ENCODE measurements at places on chromosomes 6 and 20.

GRCh38 chr6:121506761-121507754 is 71.6 kb downstream of the GJA1 start:
- no peak for DNase-seq

GRCh38 chr6:125203395-125203794 is 49.8 kb downstream of the TPD52L1 start:
- DNase-seq, result no peak

DNA sequence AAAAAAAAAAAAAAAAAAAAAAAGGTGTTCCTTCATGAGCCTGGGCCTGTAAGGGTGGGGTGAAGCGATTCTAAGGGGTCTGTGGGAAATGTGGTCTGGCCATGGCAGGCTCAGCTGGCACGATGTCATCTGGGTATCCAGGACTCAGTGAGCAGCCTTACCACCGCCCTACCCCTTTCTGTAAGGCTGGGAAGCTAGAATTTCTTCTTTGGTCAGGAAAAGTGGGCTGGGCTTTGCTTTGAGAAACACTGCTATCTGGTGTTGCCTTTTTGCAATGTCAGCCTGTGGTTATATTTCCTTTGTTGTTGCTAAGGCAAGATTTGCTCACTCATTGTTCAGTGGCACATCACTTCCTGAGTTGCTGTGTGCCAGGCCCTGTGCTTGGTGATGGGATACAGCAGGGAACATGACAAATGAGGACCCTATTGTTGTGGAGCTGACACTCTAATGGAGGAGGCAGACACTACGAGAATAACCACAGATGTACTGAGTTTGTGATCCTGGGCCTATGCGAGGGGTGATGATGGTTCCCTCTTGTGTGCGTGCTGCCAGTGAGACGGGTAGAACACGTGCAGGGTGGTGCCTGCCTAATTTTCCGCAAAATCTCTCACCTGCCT is 45.9 kb upstream of the ZNFX1 start:
- DNase-seq, result no peak

DNA sequence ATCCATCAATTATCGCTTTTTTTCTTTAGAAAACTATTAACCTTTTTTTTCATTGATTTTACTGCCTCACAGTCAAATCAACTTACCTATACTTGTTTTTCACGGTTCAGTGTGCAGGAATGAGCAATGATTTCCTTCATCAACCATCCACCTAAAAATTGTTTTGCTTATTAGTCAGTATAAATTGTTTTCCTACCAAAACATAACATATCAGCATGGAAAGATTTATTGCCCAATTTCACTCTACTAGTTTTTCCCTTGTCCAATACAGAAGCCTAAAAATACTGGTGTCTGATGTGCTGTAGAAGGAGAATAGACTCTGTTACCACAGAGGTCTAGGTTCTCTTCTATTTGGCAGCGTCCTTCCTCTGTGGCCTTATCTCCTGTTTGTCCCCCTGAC is 558.2 kb upstream of the CITED2 start:
- DNase-seq, result no peak

- DNase-seq, result peak; percentile 52
Observed at GRCh38 chr20:35368666-35369423, 42.9 kb downstream of the UQCC1 start.

GRCh38 chr6:144075875-144076274 is 19.5 kb downstream of the SF3B5 start:
- no peak for DNase-seq

DNA sequence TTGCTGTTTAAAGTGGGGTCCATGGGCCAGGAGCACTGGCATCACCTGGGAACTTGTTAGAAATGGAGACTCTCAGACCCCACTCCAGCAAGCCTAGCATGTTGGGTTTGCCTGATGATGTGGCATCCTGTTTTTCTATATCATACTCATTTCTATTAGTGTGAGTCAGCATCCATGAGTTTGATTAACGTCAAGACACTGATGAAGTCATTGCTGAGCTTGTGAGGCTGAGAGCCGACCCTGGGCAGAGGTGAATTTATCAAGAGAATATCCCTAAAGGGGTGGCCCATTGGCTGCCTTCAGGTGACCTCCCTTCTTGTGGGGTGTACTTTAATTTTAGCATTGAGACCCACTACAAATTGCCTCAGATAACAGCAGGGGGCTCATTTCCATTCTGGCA is 43.4 kb upstream of the RNF144B start:
- no peak for DNase-seq

DNA sequence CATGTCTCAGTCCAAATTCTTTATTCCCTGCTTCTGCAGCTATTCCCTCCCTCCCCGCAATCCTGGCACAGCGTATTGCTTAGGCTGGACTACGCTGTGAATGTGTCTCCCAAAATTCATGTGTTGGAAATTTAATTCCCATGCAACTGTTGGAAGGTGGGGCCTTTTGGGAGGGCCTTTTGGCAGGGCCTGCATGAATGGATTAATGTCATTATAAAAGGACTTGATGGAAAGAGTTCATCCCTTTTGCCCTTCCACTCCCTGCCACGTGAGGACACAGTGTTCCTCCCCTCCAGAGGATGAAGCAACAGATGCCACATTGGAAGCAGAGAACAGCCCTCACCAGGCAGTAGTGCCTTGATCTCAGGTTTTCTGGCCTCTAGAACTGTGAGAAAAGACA is 20.4 kb upstream of the NOTCH4 start:
- no peak for DNase-seq

DNA sequence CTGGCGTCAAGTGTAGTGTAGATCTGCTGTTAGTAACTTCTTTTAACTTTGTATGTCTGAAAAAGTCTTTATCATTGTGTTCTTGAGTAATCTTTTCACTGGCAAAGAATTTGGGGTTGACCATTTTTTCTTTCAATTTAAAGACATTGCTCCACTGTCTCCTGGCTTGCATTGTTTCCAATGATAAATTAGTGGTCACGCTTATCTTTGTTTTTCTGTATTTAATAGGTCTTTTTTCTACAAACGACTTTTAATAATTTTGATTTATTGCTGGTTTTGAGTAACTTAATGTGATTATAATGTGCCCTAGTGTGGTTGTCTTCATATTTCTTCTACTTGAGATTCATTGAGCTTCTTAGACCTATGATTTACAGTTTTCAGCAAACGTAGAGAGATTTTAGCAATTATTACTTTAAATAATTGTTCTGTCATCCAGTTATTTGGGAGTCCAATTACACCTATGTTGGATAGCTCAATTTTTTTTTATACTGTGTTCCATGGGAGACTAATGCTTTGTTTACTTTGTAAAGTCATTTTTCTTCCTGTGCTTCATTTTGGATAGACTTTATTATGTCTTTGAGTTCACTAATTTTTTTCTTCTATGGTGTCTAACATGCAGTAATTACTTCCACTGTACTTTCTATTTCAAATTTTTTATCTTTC is 38.3 kb upstream of the HEY2 start:
- DNase-seq, result no peak

DNA sequence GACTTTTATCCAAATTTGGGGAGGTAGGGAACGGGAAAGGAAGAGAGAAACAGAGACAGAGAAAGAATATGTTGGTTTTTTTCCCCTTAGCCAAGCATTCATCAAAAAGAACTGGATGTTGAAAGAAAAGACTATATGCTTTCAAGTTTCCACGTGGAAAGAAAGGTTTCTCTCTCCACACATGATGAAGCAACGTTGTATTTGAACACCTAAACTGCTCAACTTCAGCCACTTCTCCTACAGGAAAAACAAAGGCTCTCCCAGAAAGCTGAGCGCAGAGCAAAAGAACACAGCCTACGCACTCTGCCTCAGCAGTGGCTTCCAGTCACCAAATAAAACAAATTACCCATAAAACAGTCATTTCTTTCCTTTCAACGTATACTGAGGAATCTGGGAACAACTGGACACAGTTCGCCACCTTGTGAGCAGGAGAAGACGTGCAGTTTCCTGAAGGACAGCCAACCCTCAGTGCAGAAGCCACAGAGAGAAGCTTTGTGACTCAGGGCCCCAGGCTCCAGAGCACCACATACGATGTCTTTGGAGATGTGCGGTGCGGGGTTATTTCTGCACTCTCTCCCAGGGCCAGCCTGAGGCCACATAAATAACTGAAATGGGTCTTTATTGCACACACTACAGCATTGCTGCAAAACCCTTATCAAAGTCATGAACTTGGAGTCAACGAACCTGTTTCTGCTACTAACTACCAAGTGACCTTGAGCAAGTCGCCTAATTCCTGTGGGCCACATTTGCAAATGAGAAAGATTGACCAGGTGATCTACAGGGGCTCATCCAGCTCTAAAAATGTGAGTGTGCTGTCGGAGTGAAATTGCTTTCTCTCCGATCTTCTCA is 10.1 kb downstream of the IL17F start:
- DNase-seq, result no peak

GRCh38 chr20:4699957-4700356 is 21.8 kb upstream of the PRND start:
- DNase-seq, result no peak

- no peak for DNase-seq
Observed at GRCh38 chr6:100924534-100925227, 43.6 kb upstream of the ASCC3 start.

GRCh38 chr6:41747256-41748101 is at the start of gene PGC:
TSS of gene PGC (minus strand) at chr6:41747397. CDS start at chr6:41747334, 63 bp downstream.
- DNase-seq, result no peak
